ENCODE measurements at places on chromosomes 2 and 18.
A peak's percentile ranks its signal among the peaks of the same experiment; 100 is the strongest.

DNA sequence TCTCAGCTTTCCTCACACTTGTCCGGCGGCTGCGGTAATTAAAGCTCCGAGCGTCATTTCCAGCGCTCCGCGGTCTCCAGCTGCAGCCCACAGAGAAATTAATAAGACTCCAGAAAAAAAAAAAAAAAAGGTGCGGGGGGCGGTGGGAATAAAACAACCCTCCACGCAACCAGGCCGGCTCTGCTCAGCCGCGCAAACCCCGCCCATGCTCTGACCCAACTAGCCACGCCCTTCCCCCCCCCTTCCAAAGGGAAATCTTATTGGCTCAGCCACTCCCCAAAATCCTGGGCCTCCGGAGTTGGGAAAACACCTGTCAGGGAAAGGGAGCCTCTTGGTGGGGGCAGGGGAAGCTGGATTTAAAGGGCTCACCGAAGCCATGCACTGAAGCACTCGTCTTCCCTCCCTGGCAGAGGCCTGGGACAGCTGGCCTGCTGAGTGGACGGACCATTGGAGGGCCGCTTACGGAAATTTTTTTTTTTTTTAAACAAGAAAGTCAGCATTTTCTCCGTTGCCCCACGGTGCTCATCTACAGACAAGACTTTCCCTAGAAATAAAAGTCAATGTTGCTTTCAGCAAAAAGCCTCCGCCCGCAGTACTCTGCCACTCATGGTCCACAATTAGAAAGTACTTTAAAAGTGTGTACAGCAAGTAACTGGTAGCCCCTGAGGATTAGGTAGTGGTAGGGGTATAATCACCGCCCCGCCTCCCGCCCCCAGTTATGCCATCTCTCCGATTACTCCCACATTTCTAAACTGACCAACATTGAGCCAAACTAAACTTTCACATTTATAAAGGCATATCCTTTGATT is 674 bp upstream of the ERBB4 start:
- peak; percentile 76 for DNase-seq

DNA sequence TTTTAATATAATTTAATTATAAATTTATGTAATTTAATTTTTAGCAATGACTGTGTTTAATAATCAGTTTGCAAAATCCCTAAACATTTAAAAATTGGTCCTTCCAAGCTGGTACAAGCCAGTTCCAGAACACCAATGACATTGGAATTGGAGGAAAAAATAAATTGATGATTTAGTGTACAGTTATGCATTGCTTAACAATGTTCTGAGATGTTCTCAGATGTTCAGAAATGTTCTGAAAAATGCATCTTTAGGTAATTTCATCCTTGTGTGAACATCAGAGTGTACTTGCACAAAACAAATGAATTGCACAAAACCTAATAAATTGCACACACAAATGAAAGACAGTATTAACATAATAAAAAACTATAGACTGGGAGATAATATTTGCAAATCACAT is 95.2 kb downstream of the TRIB2 start:
- DNase-seq: no peak

DNA sequence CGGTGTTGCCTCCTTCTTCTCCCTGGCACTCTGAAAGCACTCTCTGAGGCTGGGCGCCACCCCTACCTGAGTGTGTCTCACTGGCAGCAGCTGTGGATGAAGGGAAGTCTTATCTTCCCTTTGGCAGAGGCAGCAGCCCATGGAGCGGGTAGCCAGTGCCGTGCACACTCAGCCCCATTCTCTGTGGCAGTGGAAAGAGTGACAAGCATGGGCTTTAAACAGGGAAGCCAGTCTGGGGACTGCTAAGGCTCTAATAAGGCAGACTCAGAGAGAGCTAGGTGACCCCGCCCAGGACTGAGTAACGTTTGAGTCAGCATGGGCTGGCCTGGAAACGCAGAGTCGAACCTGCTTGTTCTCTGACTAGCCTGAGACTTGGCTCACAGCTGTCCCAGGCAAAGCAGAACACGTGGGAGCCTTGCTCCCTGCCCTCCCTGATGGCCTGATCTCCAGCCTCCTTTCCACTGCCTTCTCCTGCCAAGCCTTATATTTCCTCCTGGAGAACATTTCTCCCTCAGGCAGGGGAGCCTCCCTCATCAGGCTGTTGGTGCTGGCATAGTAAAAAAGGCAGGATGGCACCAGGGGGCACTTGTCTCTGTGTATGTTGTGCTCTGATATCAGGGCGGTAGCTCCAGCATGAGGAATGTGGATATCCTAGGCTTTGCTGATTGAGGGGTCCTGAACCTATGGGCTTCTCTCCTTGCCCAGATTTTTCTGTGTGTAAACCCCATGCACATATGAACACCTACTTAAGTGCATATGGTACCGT is 93.9 kb upstream of the LGALSL start:
- DNase-seq: peak; percentile 57

- DNase-seq: no peak
These were observed 45.1 kb upstream of the FHL2 start for GRCh38 chr2:105443617-105444598.

GRCh38 chr18:4433717-4434116 is 21.4 kb downstream of the DLGAP1 start:
- DNase-seq: no peak

GRCh38 chr2:20224164-20224715 is 690 bp downstream of the SDC1 start:
- DNase-seq: peak; percentile 64

GRCh38 chr2:228986961-228987360 is 284.1 kb downstream of the PID1 start:
- no peak for DNase-seq

DNA sequence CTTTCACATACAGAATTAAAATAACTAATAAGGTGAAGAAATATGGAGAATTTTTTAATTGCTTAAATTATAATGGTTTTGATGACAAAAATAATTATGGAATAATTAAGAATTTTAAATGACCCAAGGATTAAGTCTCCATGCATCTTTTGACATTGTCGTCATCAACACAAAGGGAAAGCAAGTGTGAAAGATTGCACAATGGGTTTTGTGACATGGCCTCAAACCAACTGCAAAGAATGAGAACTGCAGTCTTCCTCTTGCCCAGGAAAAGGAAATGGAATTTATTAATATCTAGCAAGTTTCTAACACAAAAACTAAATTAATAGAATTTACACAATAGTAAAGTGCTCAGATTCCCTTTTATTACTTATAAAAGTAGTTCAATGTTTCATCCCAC is 329.1 kb upstream of the PKDCC start:
- DNase-seq: no peak

DNA sequence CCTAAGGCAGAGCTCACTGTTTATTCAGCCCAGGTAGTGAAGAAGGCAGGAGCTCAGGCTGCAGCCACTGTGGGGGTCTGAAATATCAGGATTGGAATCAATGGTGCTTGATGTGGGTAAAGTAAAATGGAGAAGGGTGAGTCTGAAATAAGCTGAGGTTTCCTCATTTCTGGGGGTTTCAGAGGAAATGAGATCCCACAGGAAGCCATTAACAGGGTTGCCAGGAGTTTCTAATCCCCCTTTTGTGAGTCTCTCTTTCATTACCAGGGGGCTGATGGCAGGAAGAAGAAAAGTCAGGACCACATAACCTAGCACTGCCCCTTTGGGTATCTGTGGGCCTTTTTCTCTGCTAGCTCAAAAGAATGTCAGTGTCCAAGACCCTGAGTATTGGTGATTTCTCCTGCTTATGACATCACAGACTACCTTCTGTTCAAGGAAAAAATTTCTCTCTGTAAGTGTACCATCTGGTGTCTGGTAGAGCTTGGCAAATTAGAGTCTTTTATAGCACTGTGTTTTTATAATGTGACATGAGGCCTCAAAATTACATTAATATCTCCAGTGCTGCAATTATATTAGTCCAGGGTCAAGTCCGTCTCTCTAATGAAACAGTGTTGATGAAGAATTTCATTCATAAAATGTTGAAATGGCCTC is 56.0 kb downstream of the LBH start:
- no peak for DNase-seq

- no peak for DNase-seq
These were observed 13.3 kb downstream of the BCL2L11 start for GRCh38 chr2:111134055-111134454.

GRCh38 chr2:175677880-175678279 is 324.2 kb downstream of the LNPK start:
- no peak for DNase-seq

DNA sequence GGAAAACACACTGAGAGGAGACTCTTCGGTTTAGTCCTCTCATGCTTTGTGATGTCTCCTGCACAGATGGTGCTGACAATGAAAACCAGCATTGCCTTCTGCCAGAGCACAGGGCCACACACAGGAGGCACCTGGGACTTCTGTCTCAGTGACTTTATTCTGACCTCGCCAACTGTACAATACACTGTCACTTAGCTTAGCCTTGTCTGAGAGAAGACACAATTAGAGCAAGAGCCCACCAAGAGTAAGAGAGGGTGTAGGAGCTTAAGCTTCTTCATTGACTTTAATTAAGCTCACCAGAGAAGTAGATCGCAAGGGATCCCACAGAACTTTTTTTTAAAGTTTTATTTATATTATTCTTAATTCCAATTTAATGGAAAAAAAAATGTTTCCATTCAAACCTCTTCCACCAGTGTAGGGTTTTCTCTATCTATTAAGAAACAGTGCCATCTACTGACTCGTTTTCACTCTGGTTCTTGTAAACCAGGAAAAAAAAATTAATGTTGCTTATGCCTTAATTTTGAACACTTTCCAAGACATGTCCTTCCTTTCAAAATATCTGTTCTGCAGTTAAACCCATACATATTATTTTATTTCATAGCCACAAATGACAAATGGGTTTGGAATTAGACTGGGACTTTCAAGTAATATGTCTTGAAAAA is 42.4 kb upstream of the DDX18 start:
- peak; percentile 11 for DNase-seq

DNA sequence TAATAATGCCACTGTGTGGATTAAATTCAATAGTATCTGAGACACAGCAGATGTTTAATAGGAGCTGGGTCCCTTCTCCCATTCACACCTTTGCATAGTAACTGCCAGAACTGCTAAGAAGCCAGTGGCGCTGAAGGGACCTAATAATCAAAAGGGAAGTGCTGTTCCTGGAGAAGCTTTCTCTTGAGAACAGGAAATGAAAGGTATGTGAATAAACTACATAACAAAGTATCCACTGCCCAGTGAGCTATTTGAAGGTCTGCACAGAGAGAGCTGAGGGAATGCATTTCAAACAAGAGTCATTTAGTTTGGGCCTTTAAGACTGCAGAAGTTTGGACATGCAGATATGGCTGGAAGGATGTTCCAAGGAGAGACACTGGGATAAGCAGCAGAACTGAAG is 56.1 kb upstream of the KIDINS220 start:
- no peak for DNase-seq

GRCh38 chr2:45498661-45499550 is 112.2 kb downstream of the SRBD1 start:
- no peak for DNase-seq

DNA sequence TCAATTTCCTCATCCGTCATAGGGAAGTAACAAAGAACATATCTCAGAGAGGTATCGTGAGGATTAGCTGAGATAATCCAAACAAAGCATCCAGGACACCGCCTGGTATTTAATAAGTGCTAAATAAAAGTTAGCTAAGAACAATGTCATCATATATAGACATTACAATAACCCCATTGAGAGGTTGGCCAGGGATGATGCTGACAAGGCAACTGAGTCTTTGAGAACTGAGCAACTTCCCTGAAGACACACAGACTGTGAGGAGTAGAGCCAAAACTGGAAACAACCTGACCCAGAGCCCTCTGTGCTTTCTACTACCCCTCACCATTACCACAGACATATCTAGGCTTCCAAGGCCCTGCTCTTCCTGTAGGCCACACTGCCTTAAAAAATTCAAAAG is 1.6 kb upstream of the DCTN1 start:
- DNase-seq: no peak

GRCh38 chr2:222959358-222959757 is 92.6 kb upstream of the KCNE4 start:
- peak; percentile 48 for DNase-seq

DNA sequence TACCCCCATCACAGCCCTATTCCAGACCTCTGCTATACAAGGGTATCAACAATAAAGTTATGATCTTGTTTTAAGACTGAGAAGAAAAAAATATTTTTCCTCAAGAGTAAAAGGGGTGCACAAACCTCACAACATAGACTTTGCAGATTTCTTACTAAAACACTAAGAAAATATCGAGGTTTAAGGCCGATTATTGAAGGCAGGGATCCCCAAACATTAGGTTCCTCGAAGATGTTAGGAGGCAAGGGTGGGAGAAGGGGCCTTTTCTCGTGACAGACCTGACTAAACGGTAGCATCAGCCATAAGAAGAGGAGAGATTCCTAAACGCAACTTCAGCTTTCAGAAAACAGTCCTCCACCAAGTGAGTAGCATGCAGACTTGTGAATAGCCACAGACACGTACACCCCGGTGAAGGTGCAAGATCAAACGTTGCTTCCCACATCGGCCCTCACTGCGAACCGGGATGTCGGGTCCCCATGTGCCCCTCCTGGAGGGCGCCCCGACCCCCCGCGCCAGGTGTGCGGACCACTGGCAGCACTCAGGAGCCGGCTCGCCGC is 678 bp downstream of the PIAS2 start:
- DNase-seq: no peak

- DNase-seq: no peak
These were observed 39.5 kb downstream of the RRM2 start for GRCh38 chr2:10161961-10162441.

- DNase-seq: no peak
These were observed 5.8 kb upstream of the PRELID3A start for GRCh38 chr18:12401881-12402280.

- DNase-seq: no peak
These were observed 163.2 kb upstream of the KLF7 start for GRCh38 chr2:207328944-207329386.

DNA sequence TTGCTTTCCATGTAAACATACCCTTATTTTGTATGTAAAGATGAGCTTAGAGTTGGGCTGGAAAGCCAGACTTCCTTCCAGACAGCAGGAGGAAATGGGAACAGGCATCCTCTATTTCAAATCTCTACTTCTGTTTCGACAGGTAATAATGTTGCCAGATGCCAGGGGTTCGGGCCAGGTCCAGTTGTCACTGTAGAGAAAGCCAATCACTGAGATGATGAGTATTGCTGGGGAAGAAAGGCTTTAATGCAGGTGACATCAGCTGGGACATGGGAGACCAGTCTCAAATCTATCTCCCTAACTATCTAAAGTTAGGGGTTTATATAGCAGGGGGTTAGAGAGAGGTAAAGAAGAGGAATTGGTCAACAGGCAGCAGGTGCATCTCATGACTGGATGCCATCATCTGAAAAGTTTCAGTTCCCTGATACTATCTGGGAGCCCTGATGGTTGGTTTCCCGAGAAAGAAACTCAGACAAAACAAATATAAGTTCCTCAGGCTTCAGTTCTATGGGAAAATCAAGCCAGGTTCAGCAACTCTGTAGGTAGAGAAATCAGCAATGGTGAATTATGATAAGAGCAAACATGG is 9.3 kb upstream of the MTCL1 start:
- DNase-seq: no peak

Data from iPS-NIHi11 (cell line).